ENCODE measurements at places on chromosomes 11 and 22.
A peak's percentile ranks its signal among the peaks of the same experiment; 100 is the strongest.

DNA sequence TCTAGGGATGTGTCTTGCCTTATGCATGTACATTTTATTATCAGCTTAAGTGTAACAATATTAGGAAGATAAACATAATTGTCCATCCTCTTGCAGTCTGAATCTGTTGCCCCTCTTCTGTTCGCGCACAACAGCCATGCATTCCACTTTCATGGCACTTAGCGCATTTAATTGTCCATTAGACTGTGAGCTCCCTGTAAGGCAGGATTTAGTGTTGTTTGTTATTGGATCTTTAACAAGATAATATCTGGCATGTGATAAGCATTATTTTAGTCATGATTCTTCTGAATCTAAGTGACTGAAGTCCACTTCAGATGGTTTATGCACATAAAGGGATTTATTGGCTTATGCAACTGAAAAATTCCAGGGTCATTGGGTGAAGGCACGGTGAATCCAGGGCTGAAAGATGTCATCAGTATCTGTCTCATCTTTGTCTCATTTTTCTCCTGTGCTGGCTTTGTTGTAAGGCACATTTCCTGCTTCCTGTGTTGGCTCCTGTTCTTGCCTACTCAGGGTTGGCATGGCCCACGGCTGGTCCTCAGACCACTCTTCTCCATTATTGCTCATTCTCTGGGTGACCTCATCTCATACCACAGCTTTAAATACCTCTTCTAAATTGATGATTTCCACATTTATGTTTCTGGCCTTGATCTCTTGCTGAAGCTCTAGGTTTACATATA, 37.6 kb downstream of the ATXN10 start:
- DNase-seq = peak; percentile 92

- no peak for DNase-seq
These were observed 2.0 kb downstream of the GNAZ start for GRCh38 chr22:23072077-23072910.

GRCh38 chr11:48017105-48017830, 36.9 kb downstream of the PTPRJ start:
- DNase-seq = no peak

- DNase-seq = no peak
These were observed 489 bp downstream of the RNF214 start for GRCh38 chr11:117232911-117233409.

- DNase-seq = peak; percentile 73
These were observed 179.1 kb downstream of the BLID start for GRCh38 chr11:121936781-121937447.

Data from HT1080 (cell line).